ENCODE measurements at places on chromosomes 13 and 19.

DNA sequence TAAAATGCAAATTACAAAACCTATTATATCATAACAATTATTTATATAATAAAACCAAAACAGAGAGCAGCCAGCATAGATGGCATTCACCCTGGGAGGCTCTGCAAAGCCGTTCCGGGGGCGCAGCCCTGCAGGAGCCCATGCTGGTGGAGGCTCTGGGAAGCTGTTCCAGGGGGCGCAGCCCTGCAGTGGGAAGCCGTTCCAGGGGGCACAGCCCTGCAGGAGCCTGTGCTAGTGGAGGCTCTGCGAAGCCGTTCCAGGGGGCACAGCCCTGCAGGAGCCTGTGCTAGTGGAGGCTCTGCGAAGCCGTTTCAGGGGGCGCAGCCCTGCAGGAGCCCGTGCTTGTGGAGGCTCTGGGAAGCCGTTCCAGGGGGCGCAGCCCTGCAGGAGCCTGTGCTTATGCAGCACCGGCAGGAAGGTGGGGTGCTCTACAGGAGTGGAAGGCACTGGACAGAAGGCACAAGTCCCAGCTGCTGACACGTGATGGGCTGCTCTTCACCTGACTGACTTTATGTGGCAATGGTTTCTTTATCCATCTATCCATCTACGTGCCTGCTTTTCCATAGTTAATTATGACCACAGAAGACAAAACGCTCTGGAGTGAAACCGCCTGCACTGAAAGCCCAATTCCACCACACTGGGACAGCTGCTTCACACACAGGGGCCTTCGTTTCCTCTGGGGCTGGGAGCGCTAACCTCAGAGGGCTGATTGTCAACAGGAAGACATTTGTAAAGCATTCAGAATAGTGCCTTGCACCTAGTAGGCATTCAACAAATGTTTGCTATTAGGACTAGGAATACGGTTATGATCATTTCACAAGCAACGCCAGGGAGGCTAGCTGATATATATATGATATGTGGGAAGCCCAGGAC is 23.7 kb downstream of the PCID2 start:
- no peak for DNase-seq

- DNase-seq, result no peak
These were observed 1.6 kb downstream of the HPN start for GRCh38 chr19:35042954-35043604.

DNA sequence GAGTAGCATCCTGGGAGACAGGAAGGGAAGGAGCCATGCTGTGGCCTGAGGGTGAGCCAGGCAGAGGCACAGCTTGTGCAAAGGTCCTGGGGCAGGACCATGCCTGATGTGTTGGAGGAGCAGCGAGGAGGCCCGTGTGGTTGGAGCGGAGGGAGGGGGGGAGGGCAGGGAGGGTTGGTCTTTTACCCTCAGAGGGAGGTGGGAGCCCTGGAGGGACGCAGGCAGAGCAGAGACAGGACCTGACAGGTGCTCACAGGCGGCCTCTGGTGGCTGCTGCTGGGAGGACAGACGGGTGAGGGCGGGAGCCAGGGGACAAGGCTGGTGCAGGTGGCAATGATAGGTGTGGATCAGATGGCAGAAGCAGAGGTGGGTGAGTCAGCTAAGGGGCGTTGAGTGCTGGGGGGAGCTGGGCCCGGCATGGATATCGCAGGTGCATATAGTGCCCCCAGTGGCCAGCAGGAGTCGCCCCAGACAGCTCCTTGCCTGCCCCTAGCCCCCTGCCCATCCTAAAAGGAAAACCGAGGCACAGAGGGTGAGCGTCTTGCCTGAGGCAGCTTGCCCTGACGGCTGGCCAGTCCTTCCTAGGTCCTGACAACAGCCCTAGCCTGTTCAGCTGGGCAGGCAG is 9.8 kb upstream of the GNA15 start:
- peak; percentile 40 for DNase-seq

DNA sequence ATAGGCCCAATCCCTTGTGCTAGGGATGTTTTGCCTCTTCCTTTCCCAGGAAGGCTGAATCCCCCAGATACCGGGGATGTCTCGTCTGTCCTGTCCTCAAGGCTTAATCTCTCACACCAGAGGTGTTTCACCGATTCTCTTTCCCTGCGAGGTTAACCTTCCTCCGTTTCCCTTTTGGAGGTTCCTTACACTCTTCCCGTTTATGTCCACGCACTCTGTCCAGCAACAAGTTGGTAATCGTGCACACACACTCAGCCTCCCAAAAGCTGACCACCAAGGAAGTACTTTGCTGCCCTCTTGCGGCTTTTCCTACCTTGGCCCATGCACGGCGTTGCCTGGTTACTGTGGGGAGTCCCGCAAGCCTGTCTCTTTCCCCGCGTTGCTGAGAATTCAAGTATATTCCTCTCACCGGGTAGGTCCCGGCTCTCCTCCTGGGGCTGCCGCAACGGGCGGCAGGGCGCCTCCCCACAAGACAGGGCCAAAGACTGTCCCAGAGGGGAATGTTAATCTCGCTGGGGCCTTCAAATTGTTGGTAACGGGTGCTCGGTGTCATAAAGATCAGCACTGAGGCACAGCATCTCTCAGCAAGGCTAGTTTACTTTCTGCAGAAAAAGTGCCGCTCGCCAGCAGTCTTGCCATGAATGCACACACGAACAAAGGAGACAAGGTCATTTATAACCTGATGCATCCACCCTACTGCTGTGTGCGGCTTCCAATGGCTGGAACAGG is 36.7 kb upstream of the CD177 start:
- peak; percentile 80 for DNase-seq

DNA sequence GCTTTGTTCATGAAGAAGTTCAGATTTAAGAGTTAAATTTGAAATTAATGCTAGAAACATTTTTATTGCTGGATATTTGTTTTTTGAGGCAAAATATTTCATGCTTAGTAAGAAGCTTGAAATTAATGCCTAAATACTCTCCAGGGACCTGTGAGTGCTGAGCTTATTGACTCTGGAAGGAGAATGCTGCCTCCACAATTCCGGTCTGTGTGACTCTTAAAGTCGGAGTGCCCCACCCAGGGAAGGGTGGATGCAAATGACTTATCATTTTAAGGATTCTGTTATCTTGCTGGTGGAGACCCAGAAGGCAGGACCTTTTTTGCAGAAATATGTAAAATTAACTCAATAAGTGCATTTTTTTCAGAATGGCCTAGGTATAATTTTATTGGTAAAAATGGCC is 143.8 kb upstream of the RXFP2 start:
- DNase-seq, result no peak

DNA sequence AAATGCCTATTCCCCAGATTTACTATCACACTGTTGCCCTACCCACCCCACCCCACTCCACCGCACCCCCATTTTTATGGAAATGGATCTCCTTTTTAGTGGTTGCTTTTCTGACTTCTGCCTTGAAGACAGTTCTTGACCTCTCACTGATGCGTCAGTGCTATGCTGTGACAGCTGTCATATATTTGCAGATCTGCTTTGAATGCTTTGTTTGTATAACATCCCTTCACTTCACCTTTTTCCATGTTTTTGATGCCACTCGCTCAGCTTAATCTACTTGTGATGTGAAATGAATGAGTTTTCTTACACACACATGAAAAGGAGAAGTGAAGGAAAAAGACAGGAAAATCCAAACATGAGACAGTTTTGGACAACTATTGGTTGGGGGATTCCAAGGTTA is 731.0 kb downstream of the SLITRK6 start:
- DNase-seq, result no peak

DNA sequence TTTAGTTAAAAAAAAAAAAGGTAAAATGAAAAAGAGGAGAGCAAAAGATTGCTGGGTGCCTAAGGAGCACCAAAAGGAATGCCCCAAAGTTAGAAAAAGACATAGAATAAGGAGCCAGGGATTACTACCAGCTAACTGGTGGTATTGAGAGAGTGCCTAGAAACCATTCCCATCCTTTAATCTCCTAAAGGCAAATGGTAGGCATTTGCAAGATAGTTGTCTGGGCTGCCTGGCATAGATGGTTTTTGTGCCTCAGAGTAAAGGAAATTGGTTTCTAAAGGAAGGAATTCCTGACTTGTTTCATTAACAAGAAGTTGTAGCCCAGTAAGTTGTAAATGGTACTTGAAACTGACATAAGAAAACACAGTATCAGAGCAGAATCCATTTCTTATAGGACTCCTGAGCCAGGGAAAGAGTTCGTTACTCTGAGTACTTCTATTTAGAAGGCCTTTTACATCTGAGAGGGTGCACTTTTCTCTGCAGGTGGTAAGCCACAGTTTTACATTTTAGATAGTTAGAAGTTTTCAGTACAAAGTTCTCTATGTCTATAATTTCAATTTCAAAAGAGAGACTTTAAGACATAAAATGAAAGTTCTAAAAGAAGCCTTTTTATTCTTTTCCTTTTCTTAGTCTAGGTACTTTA is 92.6 kb downstream of the OLFM4 start:
- no peak for DNase-seq

DNA sequence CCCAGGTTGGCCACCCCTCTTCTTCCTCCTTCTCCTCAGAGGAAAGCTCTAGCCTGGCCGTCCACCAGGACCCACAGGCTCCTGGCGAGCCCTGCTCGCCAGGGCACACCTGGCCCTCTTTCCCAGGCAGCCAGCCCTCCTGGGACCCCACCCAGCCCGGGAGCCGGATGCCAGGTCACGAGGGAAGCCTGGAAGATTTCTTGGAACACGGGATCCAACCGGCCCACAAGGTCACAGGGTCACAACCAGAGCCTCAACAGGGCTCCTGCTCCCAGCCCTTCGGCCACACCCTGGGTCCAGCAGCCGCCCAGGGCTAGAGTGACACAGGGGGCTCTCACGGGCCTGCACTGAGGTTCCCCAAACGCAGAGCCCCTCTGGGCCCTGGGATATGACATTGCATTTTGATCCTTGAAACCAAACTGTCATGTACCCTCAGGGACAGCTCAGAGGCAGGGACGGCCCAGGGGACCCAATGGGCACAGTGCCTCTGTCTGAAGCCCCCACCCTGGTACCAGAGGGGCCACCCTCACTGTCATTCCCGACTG is 5.5 kb downstream of the MKNK2 start:
- no peak for DNase-seq

Data from HT1080 (cell line).